Stimulated activated CD4-positive, alpha-beta T cell treated with anti-CD3 and anti-CD28 coated beads, Interleukin-15, amount 100 ng/mL, for 1 hour (primary cell): ENCODE measurements at places on chromosomes 5 and 9.

GRCh38 chr9:115132648-115133047 is 14.7 kb upstream of the TNC start:
- DNase-seq = no peak

DNA sequence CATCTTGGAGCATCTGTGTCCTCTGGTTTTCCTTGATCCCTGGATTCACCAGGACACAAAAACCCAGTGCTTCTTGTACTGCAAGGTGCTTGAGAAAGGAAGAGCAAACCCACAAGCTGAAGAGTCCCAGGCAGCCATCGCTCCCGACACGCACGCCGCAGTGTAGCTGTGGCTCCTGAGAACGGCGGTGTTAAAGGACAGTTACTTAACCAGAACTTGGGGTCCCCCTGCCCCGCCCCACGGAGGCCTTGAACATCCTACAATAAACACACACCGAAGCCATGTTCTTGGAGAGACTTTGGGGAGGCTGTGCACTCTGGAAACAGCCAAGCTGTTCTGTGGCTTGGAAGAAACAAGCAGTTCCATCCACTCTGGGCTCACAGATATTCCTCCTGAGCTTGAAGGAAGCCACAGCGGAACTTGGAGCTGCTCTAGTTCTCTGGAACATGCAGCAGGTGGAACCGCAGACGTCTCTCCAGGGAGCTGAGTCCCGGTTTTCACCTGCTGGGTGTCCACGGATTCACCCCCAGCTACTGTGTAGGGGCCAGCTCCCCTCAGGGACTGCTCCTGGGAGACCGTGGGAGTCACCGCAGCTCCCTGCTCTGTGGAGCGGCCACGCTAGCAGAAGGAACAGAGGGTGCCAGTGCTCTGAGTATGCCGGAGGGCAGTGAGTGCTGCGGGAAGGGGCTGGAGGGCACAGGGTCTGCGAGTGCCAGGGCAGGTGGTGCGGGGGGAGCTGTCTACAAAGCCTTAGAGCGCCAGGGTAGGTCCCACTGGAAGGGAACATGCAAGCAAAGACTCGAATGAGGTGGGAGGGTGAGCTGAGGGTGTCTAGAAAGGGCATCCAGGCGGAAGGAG is 107.3 kb downstream of the ADAMTS2 start:
- no peak for DNase-seq

DNA sequence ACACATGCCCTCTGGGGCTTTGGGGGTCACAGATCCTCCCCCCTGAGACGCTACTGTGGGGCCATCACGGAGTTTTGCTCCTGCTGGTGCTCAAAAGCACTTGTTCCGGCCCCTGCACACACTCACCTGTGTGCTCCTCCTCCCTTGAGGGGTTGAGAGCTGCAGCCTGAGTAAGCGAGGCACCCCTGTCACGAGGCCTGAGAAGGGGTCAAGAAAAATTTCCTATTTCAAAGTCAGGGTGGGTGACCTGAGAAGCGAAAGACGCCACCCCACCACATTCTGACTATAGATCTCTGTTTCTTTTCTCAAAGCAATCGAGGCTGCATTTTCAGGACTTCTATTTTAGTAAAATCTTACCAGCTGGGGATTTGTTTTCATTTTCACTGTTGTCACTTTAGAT is 138.5 kb downstream of the DCP2 start:
- no peak for DNase-seq

GRCh38 chr5:158642879-158643278 is 456.8 kb downstream of the EBF1 start:
- DNase-seq = no peak
